ENCODE measurements at places on chromosomes 1 and 21.
A peak's percentile ranks its signal among the peaks of the same experiment; 100 is the strongest.

DNA sequence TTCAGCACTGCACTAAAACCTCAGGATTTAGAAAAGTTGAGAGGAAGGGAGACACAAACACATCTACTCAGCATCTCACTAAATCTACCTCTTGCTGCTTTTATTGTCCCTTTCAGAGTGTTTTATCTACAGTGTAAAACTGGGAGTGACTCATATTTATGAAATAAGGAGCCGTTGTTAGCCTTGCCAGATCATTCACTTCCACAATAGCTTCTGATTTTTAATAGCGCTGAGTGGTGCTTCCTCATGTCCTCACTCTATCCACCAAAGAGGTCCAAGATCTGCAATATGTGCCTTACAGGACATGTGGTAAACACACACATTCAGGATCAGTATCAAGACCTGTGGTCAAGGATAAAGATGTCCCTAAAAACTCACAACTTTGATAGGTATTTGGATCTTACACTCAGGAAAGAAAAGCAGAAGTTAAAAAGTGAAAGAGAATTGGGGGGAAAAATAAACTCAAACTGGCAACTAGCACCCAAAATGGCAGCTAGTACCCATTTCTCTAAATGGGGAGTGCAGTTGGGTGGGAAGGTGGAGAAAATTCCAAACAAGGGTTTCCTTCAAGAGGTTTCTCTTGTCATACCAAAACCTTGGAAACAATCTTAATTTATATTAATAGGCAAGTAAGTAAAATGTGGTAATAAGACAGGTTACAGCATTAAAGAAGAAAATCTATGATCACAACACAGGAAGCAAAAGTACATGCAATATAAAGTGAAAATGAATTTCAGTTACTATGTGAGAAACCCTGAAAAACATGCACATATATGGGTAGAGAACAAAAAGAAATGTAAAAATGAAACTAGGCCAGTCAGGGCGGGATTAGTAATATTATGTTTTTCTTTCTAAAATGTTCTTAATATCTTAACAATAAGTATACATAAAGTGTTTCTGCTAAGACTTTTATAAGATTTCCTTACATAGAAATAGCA lies 15.9 kb downstream of the DUSP10 start:
- peak; percentile 55 for DNase-seq

GRCh38 chr21:40128891-40129290 lies 261.7 kb downstream of the PCP4 start:
- DNase-seq = no peak

- DNase-seq = no peak
Observed at GRCh38 chr21:32340863-32341848, 42.5 kb downstream of the MRAP start.

DNA sequence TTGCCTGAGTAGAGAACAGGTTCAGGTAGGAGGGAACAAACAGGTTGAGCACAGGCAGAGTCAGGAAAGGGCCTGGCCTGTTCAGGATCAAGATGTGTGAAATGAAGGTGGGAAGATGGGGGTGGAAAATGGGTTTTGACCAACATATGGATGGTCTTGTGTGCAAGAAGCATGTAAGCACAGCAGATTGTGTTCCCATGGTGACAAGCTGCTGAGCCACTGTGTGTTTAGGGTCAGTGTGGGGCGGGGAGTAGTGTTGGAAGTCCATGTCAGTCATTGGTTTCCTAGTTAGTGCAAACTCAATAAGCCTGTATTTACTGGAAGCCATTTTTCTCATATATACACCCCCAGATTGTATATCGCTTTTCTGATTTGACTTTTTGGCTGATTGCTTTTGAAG lies 111.9 kb downstream of the CAMTA1 start:
- DNase-seq = no peak

DNA sequence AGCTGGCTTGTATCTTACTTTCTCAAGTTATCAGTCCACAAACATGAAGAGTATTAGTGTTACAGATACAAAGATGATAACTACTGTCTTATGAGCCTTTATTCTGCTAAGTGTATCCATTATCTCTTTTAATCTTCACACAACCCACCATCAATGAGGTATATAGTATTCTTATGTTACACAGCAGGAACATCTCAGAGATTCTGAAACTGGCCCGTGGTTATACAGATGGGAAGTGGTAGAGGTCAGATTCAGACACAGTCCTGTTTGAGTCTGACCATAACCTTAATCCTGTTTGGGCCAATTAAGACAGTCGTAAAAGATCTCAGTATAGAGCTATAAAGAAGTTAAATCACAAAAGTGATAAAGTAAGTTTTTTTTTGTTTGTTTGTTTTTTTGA lies 5.1 kb upstream of the TMEM269 start:
- DNase-seq = no peak

DNA sequence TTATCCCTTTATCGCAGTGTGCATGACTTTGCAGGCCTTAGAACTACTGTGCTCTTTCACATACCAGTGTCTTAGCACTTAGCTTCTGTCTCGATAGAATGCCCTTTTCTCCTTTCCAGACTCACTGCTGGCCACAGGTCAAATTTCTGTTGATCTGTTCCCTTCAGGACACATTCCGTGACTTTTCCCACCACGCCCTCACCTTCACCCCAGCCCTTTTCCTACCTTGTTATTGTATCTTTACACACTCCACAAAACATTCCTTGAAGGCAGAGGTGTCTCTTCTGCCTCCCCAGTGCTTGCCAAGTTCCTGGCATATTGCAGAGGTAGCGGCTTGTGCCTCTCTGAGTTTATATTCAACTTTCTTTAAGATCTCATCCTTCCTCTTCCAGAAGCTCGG lies 3.7 kb upstream of the IGSF9 start:
- no peak for DNase-seq

GRCh38 chr1:25641931-25642573 lies 25.5 kb downstream of the MAN1C1 start:
- DNase-seq = peak; percentile 74

GRCh38 chr1:112975336-112975735 lies 19.3 kb upstream of the SLC16A1 start:
- DNase-seq = peak; percentile 27

DNA sequence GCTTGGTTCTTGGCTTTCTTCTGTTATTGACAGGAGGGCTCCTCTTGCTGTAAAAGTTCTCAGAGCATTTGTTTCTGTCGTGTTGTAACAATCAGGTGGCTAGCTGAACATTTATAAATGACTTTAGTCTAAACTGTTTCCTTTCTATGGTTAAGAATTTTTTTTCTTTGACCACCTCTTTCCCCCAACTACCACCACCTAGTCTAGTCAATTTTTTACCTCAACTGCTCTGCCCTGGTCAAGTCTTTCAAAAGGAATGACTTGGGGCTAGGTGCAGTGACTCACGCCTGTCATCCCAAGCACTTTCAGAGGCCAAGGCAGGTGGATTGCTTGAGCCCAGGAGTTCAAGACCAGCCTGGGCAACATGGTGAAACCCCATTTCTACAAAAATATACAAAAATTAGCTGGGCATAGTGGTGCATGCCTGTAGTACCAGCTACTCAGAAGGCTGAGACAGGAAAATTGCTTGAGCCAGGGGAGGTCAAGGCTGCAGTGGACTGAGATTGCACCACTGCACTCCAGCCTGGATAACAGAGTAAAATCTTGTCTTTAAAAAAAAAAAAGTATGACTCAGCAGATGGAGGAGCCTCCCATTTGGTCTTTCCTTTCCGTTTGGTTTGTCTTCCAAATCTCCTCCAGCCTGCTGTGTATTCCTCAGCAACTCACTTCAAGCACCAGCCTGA lies 40.7 kb downstream of the MAP3K21 start:
- peak; percentile 48 for DNase-seq

- DNase-seq = peak; percentile 25
Observed at GRCh38 chr21:16572032-16572431, 842.2 kb downstream of the USP25 start.

GRCh38 chr1:248818505-248819374 lies 7.0 kb downstream of the SH3BP5L start:
- DNase-seq = no peak

DNA sequence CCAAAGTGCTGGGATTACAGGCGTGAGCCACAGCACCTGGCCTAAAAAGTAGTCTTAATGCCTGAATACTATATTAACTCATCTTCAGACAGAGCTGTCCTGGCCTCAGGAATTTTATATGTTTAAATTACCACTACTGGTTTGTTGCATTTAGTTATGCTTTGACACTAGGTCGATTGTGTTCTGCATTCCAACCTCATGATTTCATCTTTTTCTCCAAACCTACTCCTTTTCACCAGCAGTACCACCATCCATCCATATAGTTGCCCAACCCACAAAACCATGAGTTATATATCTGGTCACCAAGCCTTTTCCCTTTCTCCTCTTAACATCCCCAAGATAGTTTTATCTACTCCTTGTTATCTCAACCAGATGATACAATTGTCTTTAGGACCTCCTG lies 22.6 kb downstream of the FMO5 start:
- DNase-seq = no peak

GRCh38 chr1:37358992-37359391 lies 115.4 kb upstream of the ZC3H12A start:
- DNase-seq = no peak

GRCh38 chr1:222786121-222786520 lies 28.7 kb upstream of the DISP1 start:
- peak; percentile 83 for DNase-seq

GRCh38 chr1:162398999-162399580 lies 12.8 kb downstream of the SH2D1B start:
- no peak for DNase-seq

- no peak for DNase-seq
Observed at GRCh38 chr1:61341426-61341825, 259.1 kb downstream of the NFIA start.

DNA sequence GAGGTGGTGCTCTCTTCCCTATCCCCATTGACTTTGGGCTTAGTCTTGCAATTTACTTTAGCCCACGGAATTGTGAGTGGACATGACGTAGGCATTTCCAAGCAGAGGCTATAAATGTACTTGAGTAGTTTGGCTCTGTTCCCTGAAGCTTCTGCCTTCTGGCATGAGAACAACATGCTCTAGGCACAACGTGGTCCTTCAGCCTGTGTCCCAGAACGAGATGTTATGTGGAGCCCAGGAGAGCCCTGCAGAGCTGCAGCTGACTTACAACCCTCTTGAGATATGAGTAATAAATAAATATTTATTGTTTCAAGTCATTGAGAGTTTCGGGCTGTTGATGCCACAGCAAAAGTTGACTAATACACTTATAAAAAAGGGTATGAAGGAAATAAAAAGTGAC lies 105.2 kb upstream of the HMGB4 start:
- peak; percentile 77 for DNase-seq

DNA sequence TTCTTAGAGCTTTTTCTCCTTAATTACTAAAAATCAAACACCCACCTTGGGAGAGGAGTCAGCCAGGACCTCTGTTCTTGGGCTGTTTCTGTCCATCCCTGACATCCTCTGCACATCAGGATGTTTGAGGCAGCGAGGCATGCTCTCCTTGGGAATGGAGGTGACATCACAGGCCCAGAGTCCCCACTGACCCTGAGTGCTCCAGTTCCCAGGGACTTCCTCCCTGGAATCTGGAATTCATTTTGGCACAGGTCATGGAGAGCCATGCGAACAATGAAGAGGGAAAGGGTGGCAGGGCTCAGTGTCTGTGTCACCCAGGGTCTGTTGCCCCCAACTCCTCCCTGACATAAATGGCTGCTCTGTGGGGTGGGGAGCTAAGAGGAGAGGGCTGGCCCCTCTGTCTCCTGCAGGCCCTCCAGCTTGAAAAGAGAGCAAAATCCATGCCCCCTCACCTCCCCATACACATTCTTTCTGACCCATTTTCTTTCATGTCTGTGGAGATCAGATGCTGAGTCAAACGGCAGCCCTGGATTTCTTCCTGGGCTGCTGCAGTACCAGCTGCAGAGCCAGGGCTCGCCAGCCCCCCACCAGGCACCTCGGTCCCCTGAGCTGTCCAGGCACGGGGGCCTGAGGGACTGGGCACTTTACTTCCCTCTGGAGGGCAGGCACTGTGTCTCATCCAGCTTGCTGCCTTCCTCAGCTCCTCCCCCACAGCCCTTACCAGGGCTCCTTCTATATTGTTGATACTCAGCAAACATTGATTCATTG lies 102.0 kb downstream of the NMNAT2 start:
- DNase-seq = no peak

DNA sequence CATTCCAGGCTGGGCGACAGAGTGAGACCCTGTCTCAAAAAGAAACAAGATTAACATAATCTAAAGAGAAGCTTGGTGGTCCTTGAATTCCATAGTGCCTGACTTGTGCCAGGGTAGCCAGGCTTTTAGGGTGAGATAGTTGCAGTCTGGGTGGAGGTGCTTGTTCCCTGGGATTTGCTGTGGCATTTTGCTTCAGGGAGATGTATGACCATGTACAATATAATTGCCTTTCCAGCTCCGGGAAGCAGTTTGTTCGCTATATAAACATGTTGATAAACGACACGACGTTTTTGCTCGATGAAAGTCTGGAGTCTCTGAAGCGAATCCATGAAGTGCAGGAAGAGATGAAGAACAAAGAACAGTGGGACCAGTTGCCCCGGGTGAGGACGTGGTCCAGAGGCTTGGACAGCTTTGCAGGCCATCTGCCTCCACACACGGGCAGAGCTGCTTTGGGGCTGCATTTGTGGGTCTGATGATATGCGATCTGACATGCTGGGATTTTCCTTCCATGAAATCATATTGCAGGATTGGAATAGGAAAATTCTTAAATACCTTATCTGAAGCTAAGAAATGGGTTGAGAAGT lies 49.4 kb upstream of the KIF1B start:
- no peak for DNase-seq

DNA sequence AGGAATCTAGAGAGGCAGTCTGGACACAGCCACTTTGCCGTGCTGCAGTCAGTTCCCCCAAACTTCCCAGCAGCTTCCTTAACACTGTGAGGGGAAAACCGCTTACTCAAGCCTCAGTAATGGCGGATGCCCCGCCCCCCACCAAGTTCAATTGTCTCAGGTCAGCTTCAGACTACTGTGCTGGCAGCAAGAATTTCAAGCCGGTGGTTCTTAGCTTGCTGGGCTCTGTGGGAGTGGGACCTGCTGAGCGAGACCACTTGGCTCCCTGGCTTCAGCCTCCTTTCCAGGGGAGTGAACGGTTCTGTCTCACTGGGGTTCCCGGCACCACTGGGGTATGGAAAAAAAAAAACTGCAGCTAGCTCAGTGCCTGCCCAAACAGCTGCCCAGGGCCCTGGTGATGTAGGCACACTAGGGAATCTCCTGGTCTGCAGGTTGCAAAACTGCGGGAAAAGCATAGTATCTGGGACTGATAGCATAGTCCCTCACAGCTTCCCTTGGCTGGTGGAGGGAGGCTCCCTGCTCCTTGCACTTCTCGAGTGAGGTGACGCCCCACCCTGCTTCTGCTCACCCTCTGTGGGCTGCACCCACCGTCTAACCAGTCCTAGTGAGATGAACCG lies 23.7 kb upstream of the HFM1 start:
- DNase-seq = no peak

DNA sequence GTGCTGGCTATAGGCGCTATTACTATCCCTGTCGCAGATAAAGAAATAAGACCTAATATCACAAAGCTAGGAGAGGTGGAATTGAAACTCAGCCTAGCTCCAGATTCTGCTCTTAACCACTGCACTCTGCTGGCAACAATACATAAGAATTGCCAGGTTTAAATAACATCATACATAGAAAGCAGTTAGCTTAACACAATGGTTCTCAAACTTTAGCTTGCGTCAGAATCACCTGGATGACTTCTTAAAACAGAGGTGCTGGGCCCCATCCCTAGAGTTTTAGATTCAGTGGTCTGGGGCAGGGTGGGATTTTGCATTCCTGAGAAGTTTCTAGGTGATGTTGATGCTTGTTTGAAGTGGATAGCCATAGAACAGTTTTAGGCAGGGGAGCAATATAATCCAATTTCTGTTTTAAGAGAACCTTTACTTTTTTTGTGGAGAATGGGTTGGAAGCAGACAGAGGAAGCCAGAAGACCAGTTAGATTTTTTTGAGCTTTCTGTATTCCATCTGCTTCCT lies 1.1 kb upstream of the POMGNT1 start:
- no peak for DNase-seq

- no peak for DNase-seq
Observed at GRCh38 chr1:161773791-161774190, 7.7 kb downstream of the ATF6 start.

- DNase-seq = no peak
Observed at GRCh38 chr1:29634324-29634723, 398.0 kb downstream of the PTPRU start.
